M059J (cell line): ENCODE measurements at places on chromosomes 1 and 21. TPM values are rescaled to one million over a fixed set of nuclear protein-coding genes. Genes with fewer than 3 reads are reported as not detected.
A peak's percentile ranks its signal among the peaks of the same experiment; 100 is the strongest.

IQGAP3 gene
- total RNA-seq, result 23.7 and 40.5 TPM in 2 replicates

RUNX1 gene
- 13.8 and 43.1 TPM in 2 replicates for total RNA-seq

SELENBP1 gene
- 2.6 and 4.5 TPM in 2 replicates for total RNA-seq

HOOK1 gene
- total RNA-seq, result 0.07 TPM in 1 of 2 replicates, not detected in the other

ZNF593OS gene
- not detected in 2 replicates for total RNA-seq

GNAT2 gene
- 0.12 TPM in 1 of 2 replicates, not detected in the other for total RNA-seq

AK5 gene
- 3.7 and 5.6 TPM in 2 replicates for total RNA-seq

MYOM3 gene
- 0.02 and 0.32 TPM in 2 replicates for total RNA-seq

LRRC8B gene
- total RNA-seq, result 0.30 and 0.32 TPM in 2 replicates

- DNase-seq, result peak; percentile 97
These were observed 134.2 kb downstream of the GDAP2 start for GRCh38 chr1:117795190-117795589.

GRCh38 chr1:112272101-112272772 lies 123.8 kb upstream of the CTTNBP2NL start:
- DNase-seq, result no peak

DNA sequence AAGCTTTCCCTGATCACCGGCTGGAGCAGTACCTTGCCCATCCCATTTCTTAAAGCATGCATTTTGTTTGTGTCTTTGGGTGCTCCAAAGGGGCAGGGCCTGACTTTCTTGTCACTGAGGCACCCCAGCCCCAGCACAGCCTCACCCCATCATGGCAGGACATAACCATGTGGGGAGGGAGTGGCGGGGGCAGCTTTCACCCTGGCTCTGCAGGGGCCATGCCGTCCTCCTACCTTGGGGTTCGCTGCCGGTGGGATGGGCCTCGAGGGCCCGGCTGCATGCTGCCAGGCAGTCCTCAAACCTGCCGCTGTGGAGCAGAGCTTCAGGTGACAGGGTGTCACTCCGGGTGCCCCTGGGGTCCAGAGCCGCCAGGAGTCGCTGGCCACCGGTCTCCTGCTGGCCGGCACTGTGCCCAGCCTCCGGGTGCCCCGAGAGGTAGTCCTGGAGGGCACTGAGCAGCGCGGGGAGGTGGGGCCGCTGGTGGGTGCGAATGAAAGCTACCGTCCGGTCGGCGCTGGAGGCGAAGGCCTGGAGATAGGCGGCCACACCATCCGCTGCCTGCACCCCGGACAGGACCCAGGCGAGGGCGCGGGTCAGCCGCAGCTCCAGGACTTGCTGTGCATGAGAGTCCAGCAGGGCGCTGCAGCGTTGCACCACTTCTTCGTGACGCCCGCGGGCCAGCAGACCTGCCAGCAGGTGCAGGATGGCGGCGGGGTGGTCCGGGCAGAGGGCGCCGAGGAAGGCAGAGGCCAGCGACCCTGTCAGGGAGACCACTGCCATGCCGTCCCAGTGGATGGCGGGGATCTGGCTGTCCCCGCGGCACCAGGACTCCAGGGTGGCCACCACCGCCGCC lies 1.5 kb downstream of the TTC34 start:
- no peak for DNase-seq

DNA sequence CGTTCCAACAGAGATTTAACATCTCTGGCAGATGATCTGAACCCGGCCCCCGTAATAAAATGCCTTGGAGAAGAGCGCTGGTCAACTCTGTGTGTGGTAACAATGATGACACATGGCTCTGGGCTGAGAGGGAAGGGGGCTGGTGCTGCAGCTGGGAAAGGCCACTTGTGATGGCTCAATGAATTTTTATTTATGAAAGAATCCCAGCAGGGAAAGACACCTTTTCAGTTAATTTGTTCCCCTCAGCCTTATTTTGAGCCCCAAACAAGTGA lies 59.4 kb downstream of the SYT6 start:
- peak; percentile 72 for DNase-seq

DNA sequence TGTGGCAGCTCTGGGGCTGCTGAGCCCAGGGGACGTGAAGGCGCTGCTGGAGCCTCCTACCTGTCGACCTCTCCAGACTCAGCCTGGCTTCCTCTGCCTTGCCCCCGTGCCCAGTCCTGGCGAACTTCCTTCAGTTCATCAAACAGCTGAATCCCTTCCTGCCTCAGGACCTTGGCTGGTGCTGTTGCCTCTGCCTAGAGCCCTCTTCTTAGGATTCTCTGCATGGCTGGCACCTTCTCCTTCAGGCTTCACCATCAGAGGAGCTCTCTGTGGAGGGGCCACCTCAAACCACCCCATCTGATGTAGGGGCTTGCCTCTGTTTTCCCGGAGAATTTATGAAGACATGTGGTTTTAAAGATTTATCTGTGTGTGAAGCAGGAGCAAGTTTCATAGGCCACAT lies 23.4 kb upstream of the ATF3 start:
- DNase-seq, result no peak

- DNase-seq, result no peak
These were observed 95.2 kb upstream of the ADAR start for GRCh38 chr1:154703170-154703569.

GRCh38 chr1:12473596-12474362 lies 144.2 kb downstream of the DHRS3 start:
- no peak for DNase-seq

DNA sequence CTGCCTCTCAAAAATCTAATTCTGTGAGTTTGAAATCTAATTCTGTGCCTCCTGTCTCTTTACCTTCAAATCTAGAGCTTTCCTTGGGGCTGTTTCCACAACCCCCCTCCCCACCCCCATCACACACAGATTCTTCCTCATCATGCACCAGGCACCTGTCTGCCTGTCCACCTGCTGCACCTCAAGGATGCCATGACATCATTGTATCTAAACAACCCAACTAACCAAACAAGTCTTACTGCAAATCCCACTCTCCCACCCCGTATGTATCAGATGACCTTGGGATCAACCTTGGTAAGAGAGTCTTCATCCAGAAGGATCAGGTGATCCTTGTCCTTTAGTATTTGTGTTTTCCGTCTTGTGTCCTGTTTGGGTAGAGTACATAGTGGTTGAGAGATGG lies 102.7 kb upstream of the SIM2 start:
- no peak for DNase-seq

DNA sequence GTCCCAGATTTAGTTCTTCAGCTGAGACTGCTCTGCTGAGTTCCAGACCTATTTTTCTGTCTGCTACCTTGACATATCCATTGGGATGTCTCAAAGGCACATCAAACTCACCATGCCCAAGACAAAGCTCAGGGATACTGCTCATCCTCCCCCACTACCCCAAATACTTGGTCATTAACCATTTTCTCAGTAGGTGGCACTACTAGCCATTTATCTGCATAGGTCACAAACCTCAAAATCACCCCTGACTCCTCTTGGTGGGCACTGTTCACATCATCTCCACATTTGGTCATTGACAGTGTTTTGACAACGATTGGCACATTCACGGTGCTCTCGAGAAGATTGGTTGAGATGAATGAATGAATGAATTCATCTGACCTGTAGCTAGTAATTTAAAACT lies 32.1 kb downstream of the CACNA1S start:
- no peak for DNase-seq

DNA sequence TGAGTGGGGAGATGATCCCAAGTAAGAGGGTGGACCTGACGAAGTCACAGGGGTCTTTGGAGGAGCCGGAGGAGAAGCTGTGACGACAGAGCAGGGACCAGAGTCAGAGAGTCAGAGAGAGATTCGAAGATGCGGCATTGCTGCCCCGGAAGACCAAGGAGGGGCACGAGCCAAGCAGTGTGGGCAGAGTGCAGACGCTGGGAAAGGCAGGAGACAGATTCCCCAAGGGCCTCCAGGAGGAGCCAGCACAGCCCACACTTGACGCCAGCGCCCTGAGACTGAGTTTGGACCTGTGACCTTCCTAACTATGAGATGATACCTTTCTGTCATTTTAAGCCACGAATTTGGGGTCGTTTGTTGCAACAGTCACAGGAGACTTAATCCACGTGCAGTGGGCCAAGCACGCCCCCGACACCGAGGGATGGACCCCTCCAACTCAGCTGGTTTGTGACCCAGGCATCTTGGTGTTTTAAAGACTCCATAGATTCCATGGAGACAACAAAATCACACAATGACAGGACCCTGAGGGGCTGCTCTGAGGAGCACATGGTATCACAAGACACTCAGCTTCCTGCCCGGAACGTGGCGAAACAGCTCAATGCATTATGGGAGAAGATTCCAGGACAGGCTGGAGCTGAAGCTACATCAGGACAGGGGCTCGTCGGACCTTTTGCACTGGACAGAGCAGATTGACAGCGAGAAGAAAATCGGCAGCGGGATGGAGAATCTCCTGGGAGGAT lies 11.0 kb upstream of the TFF1 start:
- no peak for DNase-seq

DNA sequence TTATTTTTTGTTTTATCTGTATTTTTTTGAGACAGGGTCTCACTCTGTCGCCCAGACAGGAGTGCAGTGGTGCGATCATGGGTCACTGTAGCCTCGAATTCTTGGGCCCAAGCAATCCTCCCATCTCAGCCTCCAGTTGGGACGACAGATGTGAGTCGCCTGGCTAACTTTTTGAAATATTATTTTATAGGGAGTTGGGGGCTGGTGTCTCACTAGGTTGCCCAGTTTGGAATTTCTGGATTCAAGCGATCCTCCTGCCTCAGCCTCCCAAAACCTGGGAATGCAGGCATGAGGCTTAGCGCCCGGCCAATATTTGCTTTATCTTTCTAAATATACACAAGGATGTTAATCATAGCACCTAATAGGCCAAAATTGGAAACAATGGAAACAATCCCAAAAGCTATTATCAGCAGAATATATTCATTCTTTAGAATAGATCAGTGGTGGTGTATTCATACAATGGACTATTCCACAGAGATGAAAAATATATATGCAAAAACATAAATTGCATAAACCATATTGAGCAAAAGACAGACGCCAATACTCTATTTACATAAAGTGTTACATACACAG lies 55.9 kb downstream of the DAP3 start:
- no peak for DNase-seq

GRCh38 chr1:31761883-31762282 lies 2.3 kb downstream of the ADGRB2 start:
- DNase-seq, result peak; percentile 73

- DNase-seq, result no peak
These were observed 233.7 kb downstream of the NCAM2 start for GRCh38 chr21:21231913-21232312.

GRCh38 chr1:193070942-193071341 lies 11.5 kb downstream of the RO60 start:
- DNase-seq, result no peak

- peak; percentile 30 for DNase-seq
These were observed 409.6 kb upstream of the ZRANB2 start for GRCh38 chr1:71490432-71490831.

DNA sequence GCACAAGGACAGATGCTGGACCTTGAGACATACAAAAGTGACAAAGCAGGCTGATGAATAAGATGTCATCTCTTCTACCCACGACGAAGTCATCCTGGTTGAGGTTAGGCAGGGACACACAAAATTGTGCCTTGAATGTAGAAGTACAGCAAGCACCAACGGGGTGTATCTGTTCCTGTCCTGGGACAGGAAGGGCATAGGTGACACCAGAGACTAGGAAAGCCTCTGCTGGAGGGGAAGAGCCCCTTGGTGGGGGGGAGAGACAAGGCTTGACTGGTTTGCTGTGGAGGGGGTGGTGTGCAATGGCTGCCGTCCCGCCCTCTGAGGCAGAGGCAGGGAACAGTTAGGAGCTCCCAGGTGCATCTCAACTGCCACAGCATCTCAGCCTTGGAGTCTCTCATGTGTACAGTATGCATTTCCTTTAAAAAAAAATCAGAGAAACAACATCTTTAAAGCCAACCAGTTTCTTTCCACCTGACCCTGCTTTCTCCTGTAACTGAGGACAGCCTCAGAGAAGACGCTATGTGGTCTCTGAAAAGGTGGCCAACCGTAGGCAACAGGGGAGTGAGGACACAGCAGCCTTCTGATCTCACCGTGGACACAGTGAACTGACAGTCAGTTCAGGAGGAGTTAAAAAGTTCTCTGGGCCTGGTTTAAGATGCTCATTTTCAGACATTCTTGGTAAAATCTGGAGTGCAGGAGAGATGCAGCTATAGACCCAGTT lies 17.7 kb upstream of the GFI1 start:
- peak; percentile 12 for DNase-seq

DNA sequence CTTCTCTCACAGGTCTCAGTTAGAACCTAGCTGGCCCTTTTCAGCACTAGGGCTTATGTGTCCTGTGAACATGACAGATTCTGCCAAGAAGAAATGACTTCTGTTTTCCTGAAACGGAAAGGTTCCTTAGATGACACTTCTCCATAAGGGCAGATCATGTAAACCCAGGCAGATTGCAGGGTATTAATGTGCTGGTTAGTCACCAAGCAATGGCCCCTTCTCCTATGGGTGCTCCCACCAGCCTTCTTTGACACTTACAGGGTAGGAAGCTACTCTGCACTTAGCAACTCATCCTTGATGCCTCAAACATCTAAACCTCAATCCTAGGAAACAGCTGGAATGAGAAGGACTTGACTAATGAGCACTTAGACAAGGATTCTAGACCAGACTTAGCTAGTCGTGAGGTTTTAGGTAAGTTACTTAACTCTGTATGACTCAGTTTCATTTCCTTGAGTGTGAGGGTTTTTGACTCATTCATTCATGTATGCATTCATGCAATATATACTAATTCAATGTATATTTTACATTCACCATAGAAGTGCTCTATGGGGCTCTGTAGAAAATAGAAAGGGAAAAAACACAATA lies 74.1 kb upstream of the PLXNA2 start:
- DNase-seq, result no peak

GRCh38 chr1:244881552-244882280 lies 17.4 kb upstream of the HNRNPU start:
- no peak for DNase-seq
